ENCODE measurements at places on chromosomes 1 and 21.

DNA sequence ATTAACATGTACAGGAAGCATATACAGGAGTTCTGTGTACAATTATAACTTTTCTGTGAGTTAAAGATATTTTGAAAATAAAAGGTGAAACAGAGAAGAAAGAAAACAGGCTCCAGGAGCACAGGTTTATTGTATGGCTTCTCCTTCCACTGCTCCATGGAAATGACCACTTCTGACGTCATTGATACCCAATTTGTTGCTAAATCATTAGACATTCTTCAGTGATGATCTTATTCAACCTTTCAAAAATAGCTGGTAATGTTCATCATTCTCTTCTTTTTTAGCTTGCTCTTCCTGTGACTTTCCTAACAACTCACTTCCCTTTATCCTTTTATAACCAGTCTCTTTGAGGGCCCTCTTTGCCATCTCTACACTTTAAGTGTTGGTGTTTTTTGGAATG lies 77.8 kb downstream of the KCNK2 start:
- no peak for DNase-seq

DNA sequence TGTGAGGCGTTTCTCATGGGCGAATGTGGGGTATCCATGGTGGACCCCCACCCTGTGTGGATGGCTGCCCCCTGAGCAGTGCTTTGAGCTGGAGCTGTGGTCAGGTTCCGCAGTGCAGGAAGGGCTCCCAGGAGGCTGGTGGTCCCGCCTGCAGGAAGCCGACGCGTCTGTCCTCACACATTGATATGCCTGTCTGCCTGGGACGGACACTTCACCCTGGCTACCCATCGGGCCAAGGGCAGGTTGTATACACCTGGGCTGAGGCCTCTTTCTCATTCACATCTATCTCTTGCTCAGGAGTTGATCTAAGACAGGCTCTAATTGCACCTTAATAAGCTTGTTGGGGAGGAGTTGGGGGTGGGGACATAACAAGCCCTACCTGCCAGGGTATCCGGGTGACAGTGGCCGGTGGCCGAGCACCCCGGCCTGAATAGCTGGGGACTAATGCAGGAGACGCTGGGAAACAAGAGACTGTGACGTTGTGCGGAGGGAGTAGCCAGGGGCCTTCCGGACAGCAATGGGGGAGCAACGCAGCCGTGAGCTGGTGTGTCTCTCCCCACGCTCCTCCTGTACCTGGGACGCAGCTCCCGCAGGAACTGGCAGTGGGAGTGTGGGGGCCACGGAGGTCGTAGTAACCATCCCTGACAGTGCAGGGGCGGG lies 21.7 kb downstream of the PDXK start:
- peak; percentile 47 for DNase-seq

GRCh38 chr21:34925597-34925996 lies 123.5 kb downstream of the RUNX1 start:
- no peak for DNase-seq

DNA sequence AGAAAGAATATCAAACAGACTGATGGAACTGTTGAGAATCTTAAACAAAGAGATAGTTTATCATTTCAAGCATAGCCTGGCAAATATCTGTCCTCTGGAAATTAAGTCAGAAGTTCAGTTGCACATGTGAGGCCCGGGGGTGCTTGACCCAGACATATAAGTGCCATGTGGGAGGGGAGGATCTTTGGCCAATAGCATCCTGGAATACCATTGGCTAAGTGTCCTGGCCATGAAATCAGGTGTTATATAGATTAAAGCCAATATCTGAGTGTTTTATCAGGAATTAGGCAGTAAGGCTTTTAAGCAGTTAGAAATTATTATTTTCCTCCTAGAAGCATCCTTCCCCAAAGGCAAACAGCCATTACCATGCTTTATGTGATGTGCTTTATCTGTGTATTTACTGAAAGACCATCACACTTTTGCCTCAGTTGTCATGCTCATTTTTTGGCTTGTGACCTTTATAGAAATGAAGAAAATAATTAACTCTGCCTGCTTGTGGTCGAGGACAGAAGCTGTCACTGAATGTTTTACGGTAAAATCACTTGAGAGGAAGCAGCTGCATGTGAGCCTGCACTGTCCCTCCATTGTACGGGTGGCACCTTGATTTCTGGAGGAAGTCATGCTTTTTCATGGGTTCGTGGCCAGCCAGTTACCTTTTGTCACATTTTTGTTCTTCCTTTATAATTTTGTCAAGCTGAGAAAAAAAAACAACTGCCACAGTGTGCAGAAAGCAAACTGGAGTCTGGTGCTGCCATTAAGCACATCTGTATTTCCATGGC lies 259.9 kb upstream of the FMN2 start:
- no peak for DNase-seq

DNA sequence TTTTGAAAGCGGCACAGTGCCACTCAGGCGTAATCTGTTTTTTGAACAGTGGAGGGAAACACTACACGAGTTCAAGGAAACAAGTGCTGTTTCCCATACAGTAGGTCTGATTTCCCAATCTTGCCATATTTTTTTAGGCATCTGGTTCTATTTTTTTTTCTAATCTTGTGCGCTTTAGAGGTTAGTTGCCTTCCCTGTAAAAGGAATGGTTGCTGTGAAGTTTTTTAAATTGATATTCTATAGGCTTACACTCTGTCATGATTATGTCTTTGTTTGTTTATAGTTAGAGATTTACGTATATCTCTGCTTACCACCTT lies 1.2 kb downstream of the NASP start:
- peak; percentile 33 for DNase-seq

All from hippocampal formation (tissue), 2 donors.